ENCODE measurements at places on chromosomes 3 and 15. TPM values are rescaled to one million over a fixed set of nuclear protein-coding genes. Genes with fewer than 3 reads are reported as not detected.

GRCh38 chr3:178840586-178840985, 231.0 kb downstream of the ZMAT3 start:
- no peak for DNase-seq

DNA sequence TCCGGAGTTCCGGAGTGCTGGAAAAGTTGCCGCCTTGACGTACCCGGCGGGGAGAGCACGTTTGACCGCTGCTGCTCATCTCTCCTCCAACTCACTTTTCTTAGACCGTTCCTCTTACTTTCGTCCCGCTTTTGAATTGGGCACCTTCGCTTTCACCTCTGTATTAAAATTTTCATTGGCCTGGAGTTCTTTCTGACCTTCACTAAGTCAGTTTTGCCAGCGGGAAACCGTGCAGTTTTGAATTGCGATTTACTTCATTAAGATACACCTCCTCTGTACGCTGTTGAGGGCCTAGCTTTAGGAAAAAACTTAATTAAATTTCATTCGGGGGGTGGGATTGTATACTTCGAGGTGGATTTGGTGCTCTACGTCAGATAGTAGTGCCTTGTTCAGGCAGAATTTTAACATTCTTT, 1.3 kb downstream of the GMPS start:
- no peak for DNase-seq

CFAP92 gene
- not detected for total RNA-seq

DNA sequence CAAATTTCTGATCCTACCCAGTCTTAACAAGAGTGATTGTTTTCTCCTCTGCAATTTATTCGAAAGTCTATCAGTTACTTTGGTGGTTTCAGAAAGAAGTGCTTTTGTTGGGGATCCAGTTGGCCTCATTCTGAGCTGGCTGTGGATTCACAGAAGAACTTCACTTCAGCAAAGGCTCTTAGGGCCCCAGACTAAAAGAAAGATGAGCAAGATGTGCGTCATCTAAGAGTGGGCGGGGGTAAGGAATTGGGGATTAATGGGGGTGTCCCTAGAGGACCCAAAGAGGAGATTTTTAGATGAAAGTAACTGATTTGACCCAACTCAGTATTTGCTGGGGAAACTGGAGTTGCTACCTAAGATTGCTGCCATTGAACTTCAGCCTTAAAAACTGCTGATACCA, 63.9 kb upstream of the TSEN2 start:
- DNase-seq = no peak

- peak; percentile 75 for DNase-seq
Measured at GRCh38 chr15:43911235-43911781, 84.5 kb downstream of the WDR76 start.

Measured in epithelial cell of proximal tubule (primary cell).